ENCODE measurements at places on chromosomes 1 and 21.

- DNase-seq = no peak
Measured at GRCh38 chr1:22347854-22348760, 103.5 kb upstream of the ZBTB40 start.

DNA sequence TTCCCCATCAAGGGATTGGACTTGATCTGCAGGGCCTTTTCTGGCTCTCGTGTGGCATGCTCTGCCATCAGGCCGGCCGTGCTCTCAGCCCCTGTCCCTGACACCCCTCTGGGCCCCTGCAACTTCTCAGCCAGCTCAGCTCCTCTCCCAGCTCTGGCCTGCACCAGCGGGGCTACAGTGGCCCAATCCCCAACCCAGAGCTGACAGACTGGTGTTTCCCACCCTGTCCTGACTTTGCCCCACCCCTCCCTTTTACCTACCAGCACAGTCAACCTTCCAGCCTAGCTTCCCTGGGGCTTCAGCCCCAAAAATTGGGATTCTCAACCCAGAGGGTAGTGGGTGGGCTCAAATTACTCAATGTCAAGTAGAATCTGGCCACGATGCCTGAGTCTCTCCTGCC lies 149.3 kb downstream of the SYF2 start:
- no peak for DNase-seq

GRCh38 chr1:23546897-23547584 lies 12.3 kb downstream of the ID3 start:
- no peak for DNase-seq

- DNase-seq = no peak
Measured at GRCh38 chr1:180889325-180889724, 23.4 kb upstream of the KIAA1614 start.

GRCh38 chr1:248155927-248156326 lies 11.0 kb downstream of the OR2M5 start:
- DNase-seq = no peak

- DNase-seq = no peak
Measured at GRCh38 chr1:201710632-201711597, 118.0 kb upstream of the IPO9 start.

GRCh38 chr1:53733447-53733931 lies 5.5 kb downstream of the GLIS1 start:
- DNase-seq = no peak

DNA sequence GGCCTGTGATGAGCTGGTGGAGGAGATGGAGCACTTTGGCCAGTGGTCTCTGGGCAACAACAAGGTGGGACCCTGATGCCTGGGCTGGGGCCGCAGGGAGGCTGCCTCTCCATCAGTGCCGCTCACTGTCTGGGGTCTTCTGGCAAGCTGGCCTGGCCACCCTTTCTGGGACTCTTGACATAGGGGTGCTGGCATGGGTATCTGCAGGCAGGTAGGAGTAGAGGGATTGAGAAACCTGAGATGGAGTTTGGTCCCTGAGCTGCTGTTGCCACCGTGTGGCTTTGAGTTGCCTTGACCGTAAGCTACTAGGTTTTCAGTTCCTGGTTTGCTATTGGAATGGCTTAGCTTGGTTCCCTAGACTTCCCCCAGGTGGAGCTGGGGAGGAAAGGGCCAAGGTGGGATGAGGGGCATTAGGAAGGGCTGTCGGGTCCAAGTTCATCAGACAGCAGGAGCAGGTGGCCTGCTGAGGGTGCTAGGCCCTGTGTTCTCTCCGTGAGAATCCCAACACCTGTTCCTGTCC lies 13.2 kb upstream of the MFN2 start:
- no peak for DNase-seq

DNA sequence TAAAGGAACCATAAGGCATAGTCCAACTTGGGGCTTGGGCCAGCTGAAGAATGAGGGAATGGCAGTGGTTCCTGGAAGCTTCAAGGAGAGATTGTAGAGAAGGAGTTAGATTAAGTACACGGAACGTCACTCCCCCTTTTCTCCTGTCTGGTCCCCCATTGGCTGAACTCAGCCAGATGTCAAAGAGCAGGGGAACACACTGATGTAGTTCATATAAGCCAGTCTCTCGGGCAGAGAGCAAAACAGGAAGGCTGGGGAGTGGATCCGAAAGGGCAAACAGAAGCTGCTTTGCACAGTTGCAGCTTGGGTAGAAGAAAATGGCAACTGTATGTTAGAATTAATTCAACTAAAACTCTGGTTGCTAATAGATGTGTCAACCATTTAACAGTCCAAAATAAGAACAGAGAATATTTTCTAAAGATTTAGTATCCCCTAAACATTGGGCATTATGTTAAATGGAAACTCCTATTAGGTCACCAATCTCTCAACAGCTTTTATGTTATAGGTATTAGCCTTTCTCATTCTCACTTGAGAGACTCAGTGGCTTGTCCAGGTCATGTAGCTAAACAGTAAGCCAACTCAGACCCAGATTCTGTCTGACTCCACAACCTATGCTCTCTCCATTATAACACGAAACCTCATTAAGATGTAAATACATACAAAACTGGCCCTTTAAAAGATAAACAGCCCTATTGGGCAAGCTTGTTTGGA lies 600.7 kb upstream of the USP24 start:
- DNase-seq = no peak

DNA sequence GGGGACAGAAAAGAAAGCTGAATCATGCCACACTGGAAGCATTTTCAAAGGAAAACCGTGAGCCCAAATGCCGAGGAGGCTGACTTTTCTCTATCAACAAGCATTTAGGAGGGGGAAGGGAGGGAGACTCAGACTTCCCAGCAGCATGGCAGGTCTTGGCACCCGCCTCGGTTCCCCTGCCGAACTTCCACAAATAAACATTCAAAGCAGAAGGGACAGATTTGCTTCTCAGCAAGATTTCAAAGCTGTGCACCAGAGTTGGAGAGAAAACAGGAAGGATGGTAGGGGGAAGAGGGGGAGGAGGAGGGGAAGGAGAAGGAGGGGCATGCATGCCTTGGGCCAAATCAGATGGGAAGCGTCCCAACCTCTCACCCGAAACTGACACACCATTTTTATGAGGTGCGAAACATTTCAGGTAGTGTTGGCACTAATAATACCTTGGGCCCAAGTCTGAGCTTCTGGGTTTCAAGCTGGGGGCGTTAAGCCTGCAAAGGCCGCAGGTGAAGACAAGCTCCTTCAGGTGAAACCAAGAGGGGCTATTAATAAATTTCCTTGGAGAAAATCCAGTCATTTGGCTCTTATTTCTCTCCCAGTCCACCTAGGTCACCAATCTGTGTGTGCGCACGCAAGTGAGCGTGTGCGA lies 26.4 kb downstream of the ABCA4 start:
- DNase-seq = no peak

DNA sequence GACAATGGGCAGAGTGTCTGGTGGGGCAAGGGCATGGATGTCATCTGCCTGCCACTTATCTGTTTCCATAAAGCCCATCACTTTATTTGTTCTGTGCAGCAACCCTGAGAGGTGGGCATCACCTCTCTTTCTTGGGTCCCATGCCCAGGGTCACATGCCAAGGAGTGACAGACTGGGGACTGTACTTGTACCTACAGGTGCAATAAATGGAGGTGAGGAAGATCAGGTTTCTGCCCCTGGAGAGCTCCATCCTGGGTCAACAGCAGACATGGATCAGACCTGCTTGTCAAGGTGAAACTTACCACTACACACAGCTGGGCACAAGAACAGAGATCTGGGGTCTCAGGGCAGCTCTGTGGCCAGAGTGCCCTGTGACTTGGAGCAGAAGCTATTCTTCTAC lies 18.4 kb upstream of the PRDM16 start:
- DNase-seq = no peak

DNA sequence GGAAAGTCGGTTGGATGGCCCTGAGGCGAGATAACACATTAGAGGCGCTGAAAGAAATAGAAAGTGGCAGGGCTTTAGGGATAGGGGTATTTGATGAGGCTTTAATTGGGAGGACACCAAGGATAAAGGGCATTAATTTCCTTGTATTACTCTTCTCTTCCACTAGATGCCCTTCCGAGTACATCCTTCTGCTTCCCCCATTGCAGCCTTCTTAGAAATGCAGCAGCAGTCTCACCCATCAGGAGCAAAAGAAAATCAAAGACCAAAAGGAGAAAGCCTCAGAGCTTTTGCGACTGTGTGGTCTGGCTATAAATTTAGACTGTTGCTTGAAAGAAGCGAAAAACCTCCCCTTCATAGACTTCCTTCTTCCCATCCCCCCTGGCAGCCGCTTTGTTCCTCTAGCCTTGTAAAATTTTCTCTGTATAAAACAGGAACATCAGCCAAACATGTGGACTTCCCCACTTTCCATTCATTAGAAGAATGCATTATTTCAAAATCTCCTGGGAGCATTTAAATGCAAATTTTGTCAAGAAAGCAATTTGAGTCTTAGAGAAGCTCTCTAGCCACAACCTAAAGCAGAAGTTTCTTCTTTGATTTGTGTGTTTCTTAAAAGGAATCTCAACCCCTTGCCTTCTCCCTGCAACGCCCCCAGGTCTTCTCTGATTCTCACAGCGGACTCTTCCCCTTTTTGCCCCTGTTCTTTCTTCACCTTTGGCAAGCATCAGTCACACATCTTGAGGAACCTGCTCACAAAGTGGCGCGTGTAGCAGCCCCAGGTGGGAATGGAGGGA lies 76.6 kb downstream of the NDUFS5 start:
- DNase-seq = no peak

DNA sequence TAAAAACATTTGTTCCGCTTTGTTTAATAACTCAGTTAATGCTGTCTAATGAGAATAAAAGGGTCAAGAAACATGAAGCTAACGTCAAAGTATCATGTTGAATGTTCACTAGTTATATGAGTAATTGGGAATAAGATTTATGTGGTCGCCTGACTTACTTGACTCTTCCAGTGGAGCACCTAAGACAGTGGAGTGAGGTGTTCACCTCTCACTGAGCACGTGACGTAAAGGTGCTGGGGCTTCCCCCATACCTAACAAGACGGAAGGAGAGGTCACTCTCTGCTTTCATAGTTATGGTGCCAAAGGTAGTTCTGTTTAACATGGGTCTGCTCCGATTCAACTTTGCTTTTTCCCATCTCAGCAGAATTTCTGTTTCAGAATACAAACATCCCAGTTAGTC lies 686 bp downstream of the KMO start:
- DNase-seq = no peak

DNA sequence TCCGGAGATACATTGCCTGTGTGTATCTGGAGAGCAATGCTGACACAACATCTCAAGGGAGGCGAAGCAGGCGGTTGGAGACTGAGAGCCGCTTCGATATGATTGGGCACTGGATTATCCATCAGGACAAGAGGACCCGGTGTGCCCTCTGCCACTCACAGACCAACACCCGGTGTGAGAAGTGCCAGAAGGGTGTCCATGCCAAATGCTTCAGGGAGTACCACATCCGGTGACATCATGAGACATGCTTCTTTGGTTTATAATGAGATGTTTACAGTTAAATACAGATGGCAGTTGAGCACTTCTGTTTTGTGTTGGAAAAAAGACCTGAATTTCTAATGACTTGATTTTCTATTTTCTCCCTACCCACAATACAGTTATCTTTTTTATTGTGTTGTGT lies 12.1 kb downstream of the PGBD2 start:
- no peak for DNase-seq

DNA sequence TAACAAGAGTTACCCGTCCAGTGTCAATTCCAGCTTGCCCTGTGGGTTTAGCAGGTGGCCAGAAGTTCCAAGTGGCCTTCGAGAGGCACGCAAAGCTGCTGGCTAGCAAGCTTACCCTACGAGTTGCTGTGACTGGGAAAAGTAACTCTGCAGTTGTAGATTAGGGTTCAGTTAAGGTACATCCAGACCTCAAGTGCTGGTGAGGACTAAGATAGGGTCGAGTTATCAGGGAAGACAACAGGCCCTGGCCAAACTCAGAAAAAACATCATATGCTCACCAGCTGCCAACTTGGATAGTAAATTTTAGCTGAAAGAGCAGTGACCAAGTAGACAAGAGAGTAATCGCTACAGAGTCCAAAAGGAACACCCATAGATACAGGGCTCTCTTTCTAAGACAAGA lies 27.7 kb upstream of the LRRC7 start:
- DNase-seq = no peak

GRCh38 chr21:31363720-31364119 lies 19.7 kb upstream of the TIAM1 start:
- DNase-seq = no peak

GRCh38 chr1:2470290-2471158 lies 5.6 kb upstream of the PLCH2 start:
- no peak for DNase-seq

DNA sequence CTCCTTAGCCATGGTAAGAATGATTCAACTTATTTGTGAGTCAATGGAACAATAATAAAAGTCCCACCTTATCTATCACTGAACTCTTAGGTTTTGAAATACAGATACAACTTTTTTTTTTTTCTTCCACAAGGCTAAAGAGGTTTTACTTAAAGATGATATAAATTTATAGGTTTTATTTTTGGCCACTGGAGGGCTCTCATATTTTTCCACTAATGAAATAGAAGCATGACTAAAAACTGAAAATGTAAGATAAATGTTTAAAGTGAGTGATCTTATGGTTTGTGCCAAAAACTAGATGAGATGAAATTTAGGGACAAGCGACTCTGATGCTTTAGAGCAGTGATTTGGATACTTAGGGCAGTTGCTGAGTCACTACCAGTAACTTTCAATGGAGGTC lies 499.0 kb downstream of the NUF2 start:
- DNase-seq = no peak

DNA sequence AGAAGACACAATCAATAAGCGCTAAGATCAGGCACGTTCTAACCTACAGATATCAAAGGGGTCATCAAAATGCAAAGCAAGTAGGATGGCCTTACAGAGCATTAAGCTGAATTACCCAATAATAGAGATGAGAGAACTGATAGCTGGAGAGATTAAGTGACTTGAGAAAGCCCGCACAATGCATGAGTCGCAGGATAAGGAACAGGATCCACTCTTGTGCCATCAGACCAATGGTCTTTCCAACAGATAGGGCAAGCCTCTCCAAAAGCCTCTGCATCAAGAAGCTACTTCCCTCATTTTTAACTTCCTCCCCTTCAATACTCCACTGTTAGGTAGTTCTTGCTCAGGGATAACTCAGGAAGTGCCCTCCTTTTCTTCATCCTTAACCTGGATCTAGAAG lies 2.6 kb downstream of the CHML start:
- DNase-seq = no peak

- no peak for DNase-seq
Measured at GRCh38 chr21:46297338-46298271, 11.5 kb downstream of the YBEY start.

GRCh38 chr1:81811757-81812371 lies 11.1 kb downstream of the ADGRL2 start:
- no peak for DNase-seq

DNA sequence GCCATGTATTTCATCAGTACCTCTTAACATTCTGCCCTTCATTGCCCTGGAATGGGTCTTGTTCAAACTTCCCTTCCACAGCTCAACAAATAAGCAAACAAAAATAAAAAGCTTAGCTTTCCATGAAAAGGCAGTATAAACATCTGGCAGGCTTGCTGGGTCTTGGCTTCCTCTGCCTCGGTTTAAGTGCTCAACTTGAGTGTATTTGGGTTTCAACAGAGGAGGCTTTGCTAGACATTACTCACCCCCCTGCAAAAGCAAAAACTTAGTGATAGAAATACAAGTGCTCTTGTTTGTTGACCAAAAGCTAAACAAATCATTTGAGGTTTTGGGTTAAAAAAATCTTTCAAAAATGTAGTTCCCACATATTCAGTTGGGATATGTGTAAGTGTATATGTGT lies 518.5 kb downstream of the PLPP3 start:
- no peak for DNase-seq
